Mesenteric fat pad (tissue), 1 donor: ENCODE measurements at places on chromosomes 3 and 15.

- no peak for DNase-seq
These were observed 308.2 kb upstream of the RORA start for GRCh38 chr15:61537337-61537736.

GRCh38 chr3:112333381-112334317 lies 693 bp downstream of the CD200 start:
- no peak for DNase-seq

DNA sequence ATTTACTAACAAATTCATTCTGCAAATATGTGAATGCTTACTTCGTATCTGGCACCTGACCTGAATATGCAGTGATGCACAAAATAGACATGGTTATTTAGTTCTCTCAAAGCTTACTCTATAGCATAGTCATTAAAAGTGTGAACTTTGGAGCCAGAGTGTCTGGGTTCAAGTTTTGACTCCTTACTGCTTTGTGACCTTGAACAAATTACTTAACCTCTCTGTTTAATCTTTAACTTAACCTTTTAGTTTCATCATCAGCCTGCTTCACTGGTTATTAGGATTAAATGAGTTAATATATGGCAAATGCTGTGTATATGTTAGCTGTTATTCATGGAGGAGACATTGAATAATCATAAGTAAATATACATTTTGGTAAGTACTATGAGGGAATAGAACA lies 12.1 kb upstream of the MGA start:
- DNase-seq, result no peak

DNA sequence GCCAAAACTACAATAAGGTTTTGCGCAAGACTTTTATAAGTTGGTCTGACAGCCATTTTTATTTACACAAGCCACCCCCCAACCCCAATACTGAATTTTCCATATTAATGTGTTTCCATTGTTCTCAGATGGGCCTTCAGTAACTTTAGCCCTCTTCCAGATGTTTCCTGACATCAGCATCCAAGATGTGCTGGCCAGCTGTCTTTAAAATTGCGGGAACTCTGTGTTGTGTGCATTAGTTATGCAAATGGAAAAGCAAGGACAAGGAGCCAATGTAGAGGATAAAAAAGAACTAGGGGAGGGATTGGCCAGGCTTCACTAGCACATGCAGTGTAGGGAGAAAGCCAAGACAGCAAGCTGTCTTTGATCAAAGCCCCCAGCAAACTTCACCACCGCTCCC lies 45.4 kb downstream of the COMMD2 start:
- no peak for DNase-seq

- no peak for DNase-seq
These were observed 45.9 kb upstream of the ACTC1 start for GRCh38 chr15:34841262-34841725.
